ENCODE measurements at places on chromosomes 5 and 9. TPM values are rescaled to one million over a fixed set of nuclear protein-coding genes. Genes with fewer than 3 reads are reported as not detected.

The HAPLN1 gene
- 1.1 TPM for total RNA-seq

The COQ4 gene
- total RNA-seq = 43.1 TPM

The INSYN2B gene
- total RNA-seq = 4.6 TPM

The PAIP2 gene
- 45.4 TPM for total RNA-seq

The PTGS1 gene
- 39.2 TPM for total RNA-seq

The IRX2 gene
- total RNA-seq = not detected

The PKD2L2 gene
- not detected for total RNA-seq

The PCDHA1 gene
- total RNA-seq = not detected

The SLC34A3 gene
- total RNA-seq = not detected

The CD14 gene
- total RNA-seq = 1.3 TPM

The LCN1 gene
- not detected for total RNA-seq

The COL23A1 gene
- not detected for total RNA-seq

The CFAP90 gene
- total RNA-seq = not detected

The FAM151B gene
- total RNA-seq = 9.2 TPM

The SV2C gene
- not detected for total RNA-seq

The CD72 gene
- 0.66 TPM for total RNA-seq

The ABLIM3 gene
- 71.4 TPM for total RNA-seq

The MARCOL gene
- total RNA-seq = not detected

The PCDHGA11 gene
- total RNA-seq = 12.7 TPM

The GFM2 gene
- total RNA-seq = 49.8 TPM

The FOXD4L5 gene
- not detected for total RNA-seq

The MARCHF6 gene
- 54.1 TPM for total RNA-seq

The EQTN gene
- total RNA-seq = not detected

The CBY3 gene
- 0.29 TPM for total RNA-seq

The CSF1R gene
- total RNA-seq = 1.1 TPM

The LCP2 gene
- total RNA-seq = not detected

The C5orf46 gene
- total RNA-seq = not detected

The LAMC3 gene
- 2.1 TPM for total RNA-seq

The NMUR2 gene
- under 0.01 TPM for total RNA-seq

The STPG3 gene
- not detected for total RNA-seq

The TSSK1B gene
- total RNA-seq = 0.57 TPM

The TMEM174 gene
- not detected for total RNA-seq

The TGFBI gene
- 1,608 TPM for total RNA-seq

The TRIM36 gene
- total RNA-seq = 1.8 TPM

The SLC36A3 gene
- total RNA-seq = not detected

The PCSK1 gene
- total RNA-seq = under 0.01 TPM

The CATSPER3 gene
- not detected for total RNA-seq

The ADAMTS16 gene
- 0.57 TPM for total RNA-seq

The SPATA31A3 gene
- total RNA-seq = not detected

The IFNA13 gene
- not detected for total RNA-seq

The FOXD4L3 gene
- not detected for total RNA-seq

The NPR2 gene
- total RNA-seq = 14.0 TPM

The XPA gene
- total RNA-seq = 7.4 TPM

The FOXD1 gene
- total RNA-seq = 23.6 TPM
